CD4-positive, alpha-beta memory T cell (primary cell): ENCODE measurements at places on chromosomes 7 and 10. TPM values are rescaled to one million over a fixed set of nuclear protein-coding genes. Genes with fewer than 3 reads are reported as not detected.

The ADAP1 gene
- polyA plus RNA-seq, result 7.9 TPM

The TMEM236 gene
- polyA plus RNA-seq, result 0.03 TPM

The SFTPA2 gene
- polyA plus RNA-seq, result not detected

The TMEM139 gene
- 2.1 TPM for polyA plus RNA-seq

The FANK1 gene
- polyA plus RNA-seq, result not detected

The TIMM23B gene
- 14.9 TPM for polyA plus RNA-seq

The ALDH18A1 gene
- polyA plus RNA-seq, result 52.8 TPM

The SPDYE2B gene
- polyA plus RNA-seq, result not detected

The DPY19L1 gene
- polyA plus RNA-seq, result 1.8 TPM

The OR6V1 gene
- not detected for polyA plus RNA-seq

The EIF5AL1 gene
- polyA plus RNA-seq, result 0.43 TPM

The ANXA8L1 gene
- not detected for polyA plus RNA-seq

The RPP38 gene
- polyA plus RNA-seq, result 34.6 TPM

The RPA3 gene
- 91.7 TPM for polyA plus RNA-seq

The TUBB8 gene
- not detected for polyA plus RNA-seq

The LMBR1 gene
- polyA plus RNA-seq, result 36.6 TPM

- peak; percentile 78 for DNase-seq
Observed at GRCh38 chr7:33109005-33109757, at the start of gene RP9. RP9 (minus strand) TSS chr7:33109404; CDS start chr7:33109372, 32 bp downstream.

- DNase-seq, result no peak
Observed at GRCh38 chr7:83695128-83695960, 46.4 kb upstream of the SEMA3E start.

GRCh38 chr7:46301677-46302076 is 380.6 kb upstream of the IGFBP3 start:
- DNase-seq, result no peak

DNA sequence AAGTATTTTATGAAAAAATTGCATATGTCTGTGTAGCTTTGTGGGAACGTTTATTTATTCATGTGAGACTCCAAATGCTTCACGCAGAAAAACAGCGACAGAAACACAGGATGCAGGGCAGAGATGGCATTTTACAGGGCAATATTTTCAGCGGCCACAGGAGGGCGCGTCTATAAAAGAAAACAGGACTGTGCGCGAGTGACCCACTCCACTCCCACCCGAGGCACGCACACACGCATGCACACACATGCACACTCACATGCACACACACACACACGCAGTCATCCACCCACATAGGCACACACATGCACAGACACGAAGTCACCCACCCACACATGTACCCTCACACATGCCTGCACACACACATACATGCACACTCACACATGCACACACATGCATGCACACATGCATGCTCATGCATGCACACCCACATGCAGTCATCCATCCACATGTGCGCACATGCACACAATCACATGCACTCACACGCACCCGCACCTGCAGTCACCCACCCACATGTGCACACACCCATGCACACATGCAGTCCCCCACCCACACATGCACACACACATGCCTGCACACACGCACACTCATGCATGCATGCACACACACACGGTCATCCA is 96.3 kb downstream of the DNAJB6 start:
- DNase-seq, result peak; percentile 56

GRCh38 chr10:19488592-19489280 is 327.5 kb upstream of the PLXDC2 start:
- no peak for DNase-seq

GRCh38 chr7:82234457-82235049 is 209.0 kb downstream of the CACNA2D1 start:
- DNase-seq, result no peak

GRCh38 chr7:20647908-20648776 is 32.7 kb downstream of the ABCB5 start:
- no peak for DNase-seq

- no peak for DNase-seq
Observed at GRCh38 chr10:28354511-28354910, 51.6 kb upstream of the MPP7 start.

- no peak for DNase-seq
Observed at GRCh38 chr10:23613900-23614299, 175.0 kb downstream of the OTUD1 start.

GRCh38 chr10:96390460-96390864 is 31.7 kb upstream of the OPALIN start:
- no peak for DNase-seq

DNA sequence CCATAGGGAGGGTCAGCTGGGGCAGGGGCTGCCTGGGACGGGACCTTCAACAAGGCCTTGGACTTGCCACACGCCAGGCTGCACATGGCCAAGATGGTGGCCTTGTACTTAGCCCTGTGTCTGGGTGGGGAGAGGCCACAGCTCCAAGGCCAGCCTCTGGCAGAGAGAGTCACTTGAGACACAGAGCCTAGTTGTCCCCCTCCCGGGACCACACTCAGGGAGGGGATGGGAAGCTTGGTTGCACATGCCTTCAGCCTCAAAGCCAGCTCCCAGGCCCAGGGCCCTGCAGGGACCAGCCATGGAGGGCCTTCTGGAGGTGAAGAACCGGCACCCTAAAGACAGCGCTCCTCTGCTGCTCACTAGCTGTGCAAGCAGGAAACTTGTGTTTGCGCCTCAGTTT is 16.7 kb downstream of the MMRN2 start:
- no peak for DNase-seq

DNA sequence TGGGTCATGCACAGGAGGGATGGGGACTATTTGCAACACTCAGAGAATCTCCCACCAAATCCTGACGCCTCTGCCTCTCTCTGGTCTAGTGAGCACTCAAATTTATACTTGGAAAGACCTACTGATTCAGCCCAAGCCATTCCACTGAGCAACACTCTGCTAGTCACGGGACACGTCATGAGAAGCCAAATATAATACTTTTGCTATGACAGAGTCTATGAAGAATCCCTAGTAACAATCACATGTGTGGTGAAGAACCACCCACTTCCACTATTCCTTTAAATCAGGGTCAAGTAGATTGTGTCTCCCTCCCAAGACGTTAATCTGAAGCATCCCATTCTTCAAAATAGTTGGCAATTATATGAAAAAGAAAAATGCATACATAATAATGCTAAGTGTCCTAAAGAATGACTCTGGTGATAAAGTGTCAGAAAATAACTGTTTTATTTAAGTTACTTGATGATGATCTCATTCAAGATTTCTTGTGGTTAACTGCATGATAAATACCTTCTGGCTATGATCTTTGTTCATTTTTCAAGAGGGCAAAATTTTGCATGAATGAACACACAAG is 28.5 kb downstream of the CHCHD3 start:
- no peak for DNase-seq

DNA sequence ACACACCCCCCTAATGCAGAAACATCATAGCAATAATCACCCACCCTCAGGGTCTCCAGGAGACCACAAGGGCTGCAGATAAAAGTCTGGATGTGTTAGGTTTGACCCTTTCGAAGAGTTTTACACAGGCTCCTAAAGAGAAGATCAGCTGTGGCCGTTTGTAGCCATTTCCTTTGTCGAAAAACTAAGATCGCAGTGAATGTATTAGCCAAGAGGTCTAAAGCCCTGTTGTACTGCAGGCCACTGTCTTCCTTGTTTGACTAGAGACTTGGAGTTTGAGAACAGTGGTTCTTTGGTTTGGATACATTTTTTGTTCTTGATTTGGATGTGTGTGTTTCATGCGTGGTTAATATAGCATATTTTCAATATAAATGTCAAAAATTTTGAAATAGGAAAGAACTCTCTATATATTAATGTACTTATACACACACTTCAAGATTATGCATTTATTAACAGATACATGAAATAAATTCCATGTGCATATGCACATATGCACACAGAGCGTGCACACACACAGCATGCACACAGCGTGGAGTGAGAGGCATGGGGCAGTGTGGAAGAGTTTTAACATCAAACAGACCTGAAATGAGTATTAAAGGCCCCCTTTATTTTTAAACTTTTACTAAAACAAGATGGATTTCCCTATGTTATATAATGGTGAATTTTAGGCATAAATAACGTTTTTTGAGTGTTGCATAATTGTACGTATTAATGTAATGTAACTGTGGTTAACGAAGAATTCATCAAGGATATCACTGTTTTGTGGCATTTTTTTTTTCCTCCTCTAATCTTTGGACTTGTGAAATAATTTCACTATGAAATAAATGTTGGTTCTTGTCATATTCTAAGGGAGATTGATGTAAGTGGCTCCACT is 2.2 kb downstream of the IKZF1 start:
- DNase-seq, result no peak

DNA sequence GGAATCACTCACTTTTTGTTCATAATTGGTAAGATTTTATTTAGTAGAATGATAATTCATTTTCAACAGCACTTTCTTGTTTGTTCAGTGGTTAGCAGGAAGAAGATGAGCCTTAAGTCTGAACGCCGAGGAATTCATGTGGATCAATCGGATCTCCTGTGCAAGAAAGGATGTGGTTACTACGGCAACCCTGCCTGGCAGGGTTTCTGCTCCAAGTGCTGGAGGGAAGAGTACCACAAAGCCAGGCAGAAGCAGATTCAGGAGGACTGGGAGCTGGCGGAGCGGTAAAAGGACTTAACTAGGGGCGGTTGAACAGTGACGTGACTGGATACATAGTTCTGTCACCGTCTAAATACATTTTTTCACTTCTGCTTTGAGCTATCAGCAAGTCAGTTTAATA is 31.3 kb downstream of the RABGEF1 start:
- DNase-seq, result no peak

DNA sequence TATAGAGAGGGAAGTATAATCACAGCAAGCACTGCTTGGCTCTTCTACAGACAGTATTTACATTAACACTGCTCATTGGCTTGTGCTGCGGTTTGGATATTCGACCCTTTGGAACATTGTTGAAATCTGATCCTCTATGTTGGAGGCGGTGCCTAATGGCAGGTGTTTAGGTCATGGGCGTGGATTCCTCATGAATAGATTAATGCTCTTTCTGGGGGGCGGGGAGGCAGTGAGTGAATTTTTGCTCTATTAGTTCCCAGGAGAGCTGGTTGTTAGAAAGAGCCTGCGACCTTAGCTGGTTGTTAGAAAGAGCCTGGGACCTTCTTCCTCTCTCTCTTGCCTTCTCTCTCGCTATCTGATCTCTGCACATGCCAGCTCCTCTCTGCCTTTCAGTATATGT is 77.3 kb upstream of the SVIL start:
- DNase-seq, result no peak

DNA sequence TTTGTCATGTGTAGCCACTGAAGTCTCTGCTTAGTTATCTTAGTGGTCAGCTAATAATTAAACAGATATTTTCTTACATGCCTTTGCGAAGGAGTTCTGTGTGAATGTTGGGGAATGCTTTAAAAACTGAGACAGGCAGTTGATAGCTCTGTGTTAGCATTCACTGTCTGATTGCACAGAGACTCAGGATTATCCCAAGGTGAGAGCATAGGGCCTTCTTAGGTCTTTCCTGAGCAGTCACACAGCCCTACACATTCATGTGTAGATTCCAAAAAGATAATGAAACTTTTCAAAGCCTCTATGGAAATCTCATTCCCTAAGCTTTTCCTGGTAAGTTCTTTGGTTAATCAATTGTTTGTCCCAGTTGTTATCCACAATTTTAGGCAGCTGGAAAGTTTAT is 67.7 kb downstream of the CASD1 start:
- no peak for DNase-seq

DNA sequence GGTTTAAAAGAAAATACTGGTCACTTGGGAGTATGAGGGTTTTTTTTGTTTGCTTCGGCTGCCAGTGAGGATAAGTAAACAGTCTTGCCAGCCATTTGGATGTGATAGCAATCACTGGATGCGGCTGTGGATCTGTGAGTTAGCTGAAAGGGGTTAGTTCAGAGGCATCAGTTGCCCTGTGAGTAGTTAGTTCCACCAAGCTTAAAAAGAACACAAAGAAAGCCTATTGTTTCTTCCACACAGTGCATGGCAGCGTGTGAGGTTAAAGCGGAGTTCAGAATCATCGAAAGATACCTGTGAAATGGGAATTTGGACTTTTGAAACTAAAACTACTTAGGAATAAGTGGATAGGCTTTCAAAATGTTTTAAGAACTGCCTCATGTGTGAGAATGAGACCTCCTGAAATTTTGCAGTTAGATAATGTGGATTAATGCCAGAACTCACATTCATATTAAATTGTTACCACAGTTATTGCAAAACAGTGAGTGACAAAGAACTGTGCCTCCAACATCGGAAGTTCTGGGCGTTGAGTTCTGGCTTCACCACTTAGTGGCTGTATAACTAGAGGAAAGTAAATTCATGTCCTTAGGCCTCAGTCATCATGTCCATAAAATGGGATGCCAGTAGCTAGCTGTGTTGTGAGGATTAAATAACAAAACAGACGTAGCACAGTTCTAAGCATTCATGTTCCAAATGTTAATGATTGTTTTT is 31.3 kb downstream of the KIAA1217 start:
- DNase-seq, result no peak

GRCh38 chr7:3688071-3688470 is 387.0 kb downstream of the SDK1 start:
- DNase-seq, result no peak

GRCh38 chr10:78155722-78156121 is 122.1 kb downstream of the RPS24 start:
- DNase-seq, result no peak

GRCh38 chr10:111030042-111030750 is 46.6 kb upstream of the ADRA2A start:
- no peak for DNase-seq

DNA sequence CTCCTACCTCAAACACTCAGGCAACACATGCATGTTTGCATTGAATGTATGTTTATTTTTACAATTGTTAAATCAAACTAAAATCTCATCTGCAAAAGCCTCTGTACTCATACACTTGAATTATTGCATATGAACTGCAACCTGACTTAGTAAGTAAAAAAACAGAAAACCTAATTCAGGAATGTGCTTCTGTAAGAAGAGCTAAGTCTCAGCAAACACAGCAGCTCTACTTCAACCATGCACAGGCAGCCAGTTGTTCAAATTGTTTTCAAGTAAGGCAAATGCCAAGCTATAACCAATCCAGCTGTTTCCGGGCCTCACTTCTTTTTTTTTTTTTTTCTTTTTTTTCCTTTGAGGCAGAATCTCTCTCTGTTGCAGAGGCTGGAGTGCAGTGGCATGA is 93.5 kb upstream of the MALRD1 start:
- DNase-seq, result no peak

- no peak for DNase-seq
Observed at GRCh38 chr10:61330669-61331068, 122.5 kb downstream of the TMEM26 start.
